ENCODE measurements at places on chromosomes 5 and 9.
A peak's percentile ranks its signal among the peaks of the same experiment; 100 is the strongest.

DNA sequence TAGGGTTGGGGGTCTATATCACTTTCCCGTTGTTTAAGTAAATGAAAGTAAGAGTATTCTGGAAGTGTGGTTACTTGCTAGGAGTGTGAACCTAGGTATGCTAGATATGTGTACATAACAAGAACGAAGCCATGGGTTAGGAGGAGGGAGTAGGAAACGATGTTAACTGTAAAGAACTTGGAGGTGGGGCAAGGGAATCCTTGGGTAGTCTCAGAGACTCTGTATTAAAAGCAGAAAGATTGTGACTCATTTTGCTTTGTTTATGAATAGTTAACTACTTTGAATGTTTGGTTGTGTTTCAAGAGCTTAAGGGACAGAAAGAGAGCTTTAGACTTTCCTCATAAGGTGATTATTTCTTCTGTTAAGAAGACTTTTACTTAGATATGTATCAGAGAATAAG, 59.9 kb downstream of the TMEM252 start:
- no peak for DNase-seq

GRCh38 chr9:123338710-123339665, 17.0 kb upstream of the CRB2 start:
- peak; percentile 86 for DNase-seq

DNA sequence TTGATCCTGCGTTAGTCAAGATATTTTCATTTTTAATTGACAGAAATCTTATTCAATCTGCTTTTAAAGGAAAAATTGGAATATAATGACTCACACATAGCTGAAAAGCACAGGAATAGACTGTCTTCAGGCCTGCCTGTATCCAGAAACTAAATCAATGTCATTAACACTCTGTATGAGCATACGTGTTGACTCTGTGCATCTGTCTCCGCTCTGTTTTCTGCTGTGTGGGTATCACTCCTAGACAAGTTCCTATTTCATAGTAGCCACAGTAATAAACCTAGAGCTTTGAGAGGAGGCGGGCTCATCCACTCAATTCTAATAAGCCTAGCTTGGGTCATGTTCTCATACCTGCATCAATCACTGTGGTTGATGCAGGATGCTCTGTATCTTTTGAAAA, 267.6 kb downstream of the KCTD16 start:
- DNase-seq: no peak

DNA sequence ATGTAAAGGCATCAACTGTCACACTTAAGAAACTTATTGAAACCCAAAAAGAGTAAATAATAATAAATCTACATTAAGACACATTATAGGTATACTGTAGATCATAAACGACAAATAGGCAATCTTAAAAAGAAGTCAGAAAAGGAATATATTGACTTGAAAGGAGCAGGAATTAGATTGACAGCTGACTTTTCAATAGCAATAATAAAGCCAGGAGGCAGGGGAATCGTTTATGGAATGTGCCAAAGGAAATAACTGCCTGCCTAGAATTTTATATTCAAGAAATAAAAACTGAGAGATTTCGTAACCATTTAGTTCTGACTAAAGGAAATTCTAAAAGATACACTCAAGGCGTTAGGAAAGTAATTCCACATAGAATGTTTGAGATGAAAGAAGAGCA, 21.7 kb upstream of the ACSL6 start:
- no peak for DNase-seq

GRCh38 chr5:71778678-71779276, 59.7 kb downstream of the CARTPT start:
- DNase-seq: peak; percentile 24

DNA sequence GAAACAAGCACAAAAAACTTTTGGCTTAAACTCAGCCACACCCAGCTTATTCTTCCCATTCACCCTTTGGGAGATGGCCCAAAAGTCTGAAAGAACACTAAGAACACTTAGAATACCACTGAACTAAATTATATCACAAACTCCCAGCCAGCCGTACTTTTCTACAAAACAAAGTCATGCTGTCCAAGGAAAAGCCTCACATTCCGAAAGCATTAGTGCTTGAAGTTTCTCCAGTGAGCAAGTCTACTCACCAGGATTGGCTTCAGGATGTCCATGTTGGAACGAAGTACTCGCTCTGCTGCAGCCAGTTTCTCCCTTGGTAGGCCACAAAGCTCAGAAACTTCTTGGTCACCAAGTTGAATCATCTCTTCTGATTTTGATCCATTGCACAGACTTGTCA, 69.7 kb downstream of the ABCA1 start:
- no peak for DNase-seq
